DMS79 treated with DMSO at 0.1 percent for 48 hours (cell line): ENCODE measurements at places on chromosomes 2 and 18.

DNA sequence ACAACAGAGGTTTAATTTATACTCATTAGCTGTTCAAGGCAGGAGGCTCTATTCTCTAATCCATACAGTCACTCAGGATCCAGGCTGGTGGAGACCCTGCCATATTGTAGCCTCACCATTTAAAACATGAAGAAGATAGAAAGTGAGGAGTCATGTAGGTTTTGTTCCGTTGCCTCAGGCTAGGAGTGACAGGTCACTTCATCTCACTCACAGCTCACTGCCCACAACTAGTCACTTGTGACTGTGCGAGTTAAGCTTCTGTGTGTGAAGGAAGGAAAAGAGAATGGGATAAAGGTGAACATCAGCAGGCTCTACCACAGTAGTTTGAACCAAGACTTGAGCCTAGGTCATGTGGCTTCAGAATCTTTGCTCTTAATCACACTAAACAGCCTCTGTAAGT, 9.0 kb upstream of the IGFBP2 start:
- no peak for DNase-seq

- DNase-seq, result no peak
Observed at GRCh38 chr18:66196805-66197204, 407.1 kb downstream of the CDH19 start.

DNA sequence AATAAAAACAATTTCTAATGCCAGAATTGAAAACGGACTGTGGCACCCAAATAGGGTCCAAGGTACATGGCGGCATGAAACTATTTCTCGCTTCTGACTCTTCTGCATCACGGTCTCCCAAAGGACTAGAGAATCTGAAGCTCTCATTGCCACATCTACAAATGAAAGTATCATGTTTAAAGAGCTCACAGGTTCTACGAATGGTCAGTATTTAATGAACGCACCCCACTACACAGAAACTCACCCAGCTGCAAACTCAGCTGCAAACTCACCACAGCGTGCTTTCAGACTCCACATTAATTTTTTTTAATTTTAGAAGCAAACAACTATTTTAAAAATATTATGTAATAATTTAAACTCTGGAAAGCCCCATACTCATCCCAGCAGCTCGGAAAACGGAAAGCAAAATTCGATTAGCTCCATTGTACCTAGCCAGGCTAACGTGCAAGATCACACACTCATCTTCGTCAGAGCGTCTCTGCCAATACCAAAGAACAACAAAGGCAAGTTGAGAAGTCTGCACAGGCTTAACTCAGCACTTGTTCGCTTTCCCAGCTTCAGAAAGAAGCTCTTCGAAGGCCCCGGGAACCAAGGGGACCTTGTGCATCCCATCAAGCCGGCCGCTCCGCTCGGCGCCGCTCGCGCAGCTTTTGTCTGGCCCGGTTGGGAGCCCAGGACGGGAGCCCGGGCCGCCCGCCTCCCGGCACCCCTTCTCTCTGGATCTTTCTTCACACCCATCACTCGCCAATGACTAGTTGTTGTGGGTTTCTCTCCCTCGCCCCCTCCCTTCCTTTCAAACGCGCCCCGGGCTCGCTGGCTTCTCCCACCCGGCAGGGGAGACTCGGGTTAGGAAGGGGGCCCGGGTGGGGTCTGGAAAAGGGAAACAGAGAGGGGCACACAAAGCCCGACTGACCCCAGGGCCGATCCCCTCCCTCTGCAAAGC, 785 bp downstream of the CLASP1 start:
- DNase-seq, result peak; percentile 30

DNA sequence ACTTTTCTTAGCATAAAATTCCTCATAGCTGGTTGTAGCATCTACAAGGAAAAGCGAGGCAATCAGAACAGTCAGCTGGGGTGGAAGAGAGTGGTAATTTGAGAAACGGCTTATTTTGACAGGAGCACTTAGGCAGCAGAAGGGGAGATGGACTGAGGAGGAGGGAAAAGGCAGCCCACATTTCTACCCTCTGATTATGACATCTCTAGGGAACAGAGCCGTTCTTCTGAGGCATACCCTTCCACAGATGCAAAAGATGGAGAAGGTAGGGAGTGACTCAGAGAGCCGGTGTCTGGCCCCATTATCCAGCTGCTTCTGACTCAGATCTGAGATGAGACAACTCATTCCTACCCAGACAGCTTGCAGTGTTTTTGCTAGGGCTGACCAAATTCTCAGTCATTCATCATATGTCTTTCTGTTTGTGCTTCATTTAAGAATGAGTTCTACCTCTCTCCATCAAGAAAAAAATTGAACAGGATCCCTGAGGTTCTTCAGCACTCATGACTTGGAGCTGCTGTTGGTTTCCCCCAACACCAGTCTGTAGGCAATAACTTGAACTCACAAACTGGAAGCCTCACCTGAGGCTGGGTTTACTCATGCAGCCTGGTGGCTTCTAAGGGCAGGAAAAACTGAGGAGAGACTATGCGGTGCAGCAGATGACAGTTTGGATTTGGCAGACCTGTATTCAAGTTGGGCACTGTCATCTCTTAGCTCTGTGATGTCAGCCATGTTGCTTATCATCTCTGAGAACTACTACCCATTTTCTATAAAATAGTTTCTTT, 15.9 kb upstream of the SEC11C start:
- no peak for DNase-seq

GRCh38 chr2:83823229-83823628, 635.9 kb downstream of the SUCLG1 start:
- no peak for DNase-seq

DNA sequence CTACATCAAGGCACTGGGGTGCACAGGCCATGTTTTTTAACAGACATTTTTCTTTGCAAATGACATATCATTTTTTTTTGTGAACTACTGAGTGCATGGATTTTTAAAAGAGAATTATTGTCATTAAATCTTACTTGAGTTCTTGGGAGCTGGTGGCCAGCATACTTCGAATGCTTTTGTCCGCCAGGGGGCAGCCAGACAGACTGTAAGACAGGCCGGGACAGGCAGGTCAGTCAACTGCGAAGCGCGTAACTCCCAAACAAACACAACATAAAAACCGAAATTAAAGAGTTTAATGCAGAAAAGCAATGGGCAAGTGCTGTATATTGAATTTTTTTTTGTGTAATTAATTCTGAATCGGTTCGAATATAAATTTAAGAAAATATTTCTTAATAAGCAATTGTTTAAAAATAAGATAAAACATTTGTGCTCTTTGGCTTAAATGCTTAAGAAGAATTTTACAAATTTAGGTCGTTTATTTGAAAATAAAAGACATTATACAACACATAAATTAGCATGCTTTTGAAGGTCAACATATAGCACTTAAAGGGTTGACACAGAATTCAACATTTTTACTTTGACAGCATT, 142.2 kb upstream of the PXDN start:
- DNase-seq, result no peak

DNA sequence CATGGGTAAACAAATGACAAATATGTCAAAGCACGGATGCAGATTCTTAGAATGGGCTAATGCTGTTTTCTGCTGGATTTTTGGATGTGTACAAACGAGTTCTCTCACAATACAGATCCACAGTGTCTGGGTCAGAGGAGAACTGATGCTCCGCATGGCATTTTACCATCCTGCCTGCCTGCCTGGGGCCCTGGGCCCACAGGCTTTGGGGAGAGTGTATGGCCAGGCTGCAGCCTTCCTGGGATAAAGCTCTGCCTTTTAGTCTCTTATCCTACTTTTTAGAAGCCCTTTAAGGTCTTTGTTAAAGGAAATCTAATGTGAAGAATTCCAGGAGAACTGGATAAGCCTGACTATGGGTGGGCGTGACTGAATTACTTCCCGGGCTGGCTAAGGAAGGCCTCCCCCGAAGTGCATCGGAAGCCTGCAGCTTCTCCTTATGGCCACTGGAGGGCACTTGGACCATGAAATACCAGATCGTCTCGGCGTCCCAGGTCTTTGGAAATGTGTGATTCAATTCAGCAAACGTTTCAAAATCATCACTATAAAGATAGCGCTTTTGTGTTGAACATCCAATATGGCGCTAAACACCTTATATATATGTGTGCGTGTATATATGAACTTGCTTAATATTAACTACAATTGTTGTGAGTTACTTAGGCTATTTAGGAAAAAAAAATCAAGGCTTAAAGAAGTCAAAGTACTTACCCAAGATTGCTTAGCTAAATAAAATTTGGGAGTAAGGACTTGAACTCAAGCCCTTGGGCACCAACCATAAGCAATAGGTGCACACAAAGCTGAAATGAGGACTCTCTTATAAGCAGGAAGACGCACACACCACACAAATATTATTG, 15.2 kb upstream of the DNPEP start:
- peak; percentile 68 for DNase-seq

- no peak for DNase-seq
Observed at GRCh38 chr2:99512181-99512591, 22.4 kb upstream of the REV1 start.

DNA sequence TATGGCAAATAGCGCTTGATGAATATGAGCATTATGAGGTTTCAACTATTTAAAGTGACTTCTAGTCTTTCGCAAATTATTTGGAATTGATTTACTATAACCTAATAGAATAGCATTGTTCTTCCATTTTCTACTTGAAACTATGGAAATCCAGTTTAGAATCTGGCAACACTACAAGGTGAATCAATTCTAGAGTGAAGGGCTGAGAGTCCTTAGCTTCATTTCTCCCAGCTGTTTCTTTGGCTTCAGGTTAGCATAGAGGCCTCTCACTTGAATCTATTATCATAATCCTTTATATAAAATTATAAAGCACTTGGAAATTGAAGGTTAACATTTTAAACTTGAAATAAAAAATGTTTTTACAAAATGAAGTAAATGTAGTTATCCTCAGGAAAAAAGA, 318.8 kb downstream of the CCDC85A start:
- no peak for DNase-seq
